ENCODE measurements at places on chromosomes 6 and 20.

- no peak for DNase-seq
Measured at GRCh38 chr6:119109654-119110325, 31.3 kb upstream of the FAM184A start.

DNA sequence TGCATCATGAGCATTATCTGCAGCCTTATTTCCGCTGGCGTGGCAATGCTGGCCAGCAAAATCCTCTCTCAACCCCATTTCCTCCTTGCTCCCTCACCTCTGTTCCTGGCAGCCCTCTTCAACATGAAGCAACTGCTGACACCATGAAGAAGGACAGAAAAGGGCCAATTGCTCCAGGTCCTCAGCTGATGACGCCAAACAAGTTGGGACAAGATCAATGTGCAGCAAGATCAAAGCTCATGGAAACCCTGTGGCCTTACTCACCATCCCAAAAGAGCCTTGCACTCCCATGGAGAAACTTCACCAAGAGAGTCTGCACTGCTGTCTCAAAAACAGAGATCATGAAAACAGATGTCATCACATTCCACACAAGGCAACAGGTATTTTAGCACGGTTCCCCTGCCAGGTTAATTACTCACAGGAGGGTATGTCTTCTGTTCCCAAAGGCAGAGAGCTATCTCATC, 7.4 kb downstream of the GFOD1 start:
- DNase-seq = no peak

DNA sequence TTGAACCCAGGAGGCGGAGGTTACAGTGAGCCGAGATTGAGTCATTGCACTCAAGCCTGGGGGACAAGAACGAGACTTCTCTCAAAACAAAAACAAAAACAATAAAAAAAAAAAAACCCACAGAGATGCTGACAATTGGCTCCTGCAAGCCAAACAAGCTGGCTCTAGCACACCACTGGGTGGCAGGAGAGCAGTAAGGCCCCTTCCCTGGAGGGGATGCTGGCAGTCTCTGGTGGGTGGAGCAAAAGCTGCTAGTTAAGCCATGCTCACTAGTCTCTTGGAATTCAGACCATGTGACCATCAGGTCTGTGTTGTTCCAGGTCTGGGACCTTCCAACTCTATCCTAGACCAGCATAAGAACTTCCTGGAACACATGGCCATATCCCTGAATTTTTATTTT, 18.9 kb upstream of the DSN1 start:
- no peak for DNase-seq

DNA sequence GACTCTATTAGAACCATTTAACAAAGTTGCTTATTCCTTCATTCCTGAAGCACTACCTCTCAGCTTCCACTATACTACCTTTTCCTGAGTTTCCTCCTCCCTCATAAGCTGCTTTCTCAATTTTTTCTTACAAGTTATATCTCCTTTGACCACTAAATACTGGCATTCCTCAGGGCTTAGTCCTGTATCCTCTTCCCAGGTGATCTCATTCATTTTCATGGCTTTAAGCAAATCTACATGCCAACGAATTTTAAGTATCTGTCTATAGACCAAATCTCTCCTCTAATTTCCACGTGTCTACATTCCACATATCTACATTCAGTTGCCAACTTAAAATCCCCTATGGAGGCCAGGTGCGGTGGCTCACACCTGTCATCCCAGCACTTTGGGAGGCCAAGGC, 134.7 kb downstream of the BTBD9 start:
- no peak for DNase-seq

- DNase-seq = peak; percentile 63
Measured at GRCh38 chr20:57346477-57346876, 4.6 kb upstream of the RAE1 start.

DNA sequence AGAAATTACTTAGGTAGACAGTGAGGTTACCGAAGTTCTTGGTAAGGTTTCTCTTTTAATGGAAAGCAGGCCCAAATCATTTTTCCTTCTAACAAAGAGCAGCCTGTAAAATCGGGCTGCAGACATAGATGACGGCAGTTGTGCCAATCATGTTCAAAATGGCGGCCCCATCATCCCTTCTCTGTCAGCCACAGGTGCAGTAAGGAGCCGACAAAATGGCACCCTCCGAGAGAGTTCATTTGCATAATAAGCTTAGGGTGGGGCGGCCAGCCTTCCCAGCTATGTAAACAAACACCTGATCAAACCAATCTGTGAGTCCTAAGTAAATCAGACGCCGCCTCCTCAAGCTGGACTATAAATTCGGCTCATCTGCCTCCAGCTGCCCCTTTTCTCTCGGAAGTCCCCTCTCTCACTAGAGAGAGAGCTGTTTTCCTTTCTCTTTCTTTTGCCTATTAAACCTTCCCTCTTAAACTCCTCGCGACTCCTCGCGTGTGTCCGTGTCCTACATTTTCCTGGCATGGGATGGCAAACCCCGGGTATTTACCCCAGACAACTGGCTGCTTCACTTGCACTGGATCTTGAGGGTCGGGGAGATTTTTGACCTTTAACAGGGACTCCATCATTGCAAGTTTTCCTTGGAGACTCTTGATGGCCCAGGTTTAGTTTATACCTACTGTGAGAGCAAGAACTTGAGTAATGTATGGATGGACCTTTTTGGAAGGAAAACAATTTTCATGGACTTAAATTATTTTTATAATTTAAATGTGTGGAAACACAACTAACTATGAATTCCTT, 8.9 kb upstream of the DDR1 start:
- DNase-seq = no peak

- no peak for DNase-seq
Measured at GRCh38 chr6:1767481-1768246, 157.9 kb downstream of the FOXC1 start.

GRCh38 chr6:106072501-106073090, 13.5 kb upstream of the PRDM1 start:
- DNase-seq = no peak

DNA sequence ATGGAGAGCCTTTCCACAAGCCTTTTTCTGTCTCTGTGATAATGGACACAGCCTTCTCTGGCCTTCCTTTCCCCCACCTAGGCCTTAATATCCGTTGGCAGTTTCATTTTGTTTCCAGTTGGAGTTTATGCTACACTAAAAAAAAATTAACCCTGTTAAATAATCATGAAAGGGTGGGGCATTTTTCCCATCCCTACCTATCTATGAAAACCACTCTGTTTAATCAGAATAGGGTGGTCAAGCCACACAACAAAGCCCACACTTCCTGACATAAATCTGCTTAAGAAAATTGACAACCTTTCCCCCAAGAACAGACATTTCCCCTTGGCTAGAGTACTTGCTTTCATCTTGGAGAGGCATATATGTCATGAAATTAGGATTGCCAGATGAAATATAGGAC, 14.2 kb downstream of the TXLNB start:
- DNase-seq = no peak

GRCh38 chr20:62336329-62336728, 30.8 kb downstream of the LAMA5 start:
- no peak for DNase-seq

GRCh38 chr6:52900536-52900935, 9.0 kb downstream of the GSTA3 start:
- no peak for DNase-seq

- DNase-seq = no peak
Measured at GRCh38 chr6:107729098-107729497, 95.0 kb downstream of the SCML4 start.

GRCh38 chr6:139372326-139373153, 1.9 kb downstream of the CITED2 start:
- DNase-seq = no peak

Data from CD4-positive, alpha-beta T cell treated with Interleukin-10 for 1 hour (primary cell).